ENCODE measurements at places on chromosomes 16 and 17.

DNA sequence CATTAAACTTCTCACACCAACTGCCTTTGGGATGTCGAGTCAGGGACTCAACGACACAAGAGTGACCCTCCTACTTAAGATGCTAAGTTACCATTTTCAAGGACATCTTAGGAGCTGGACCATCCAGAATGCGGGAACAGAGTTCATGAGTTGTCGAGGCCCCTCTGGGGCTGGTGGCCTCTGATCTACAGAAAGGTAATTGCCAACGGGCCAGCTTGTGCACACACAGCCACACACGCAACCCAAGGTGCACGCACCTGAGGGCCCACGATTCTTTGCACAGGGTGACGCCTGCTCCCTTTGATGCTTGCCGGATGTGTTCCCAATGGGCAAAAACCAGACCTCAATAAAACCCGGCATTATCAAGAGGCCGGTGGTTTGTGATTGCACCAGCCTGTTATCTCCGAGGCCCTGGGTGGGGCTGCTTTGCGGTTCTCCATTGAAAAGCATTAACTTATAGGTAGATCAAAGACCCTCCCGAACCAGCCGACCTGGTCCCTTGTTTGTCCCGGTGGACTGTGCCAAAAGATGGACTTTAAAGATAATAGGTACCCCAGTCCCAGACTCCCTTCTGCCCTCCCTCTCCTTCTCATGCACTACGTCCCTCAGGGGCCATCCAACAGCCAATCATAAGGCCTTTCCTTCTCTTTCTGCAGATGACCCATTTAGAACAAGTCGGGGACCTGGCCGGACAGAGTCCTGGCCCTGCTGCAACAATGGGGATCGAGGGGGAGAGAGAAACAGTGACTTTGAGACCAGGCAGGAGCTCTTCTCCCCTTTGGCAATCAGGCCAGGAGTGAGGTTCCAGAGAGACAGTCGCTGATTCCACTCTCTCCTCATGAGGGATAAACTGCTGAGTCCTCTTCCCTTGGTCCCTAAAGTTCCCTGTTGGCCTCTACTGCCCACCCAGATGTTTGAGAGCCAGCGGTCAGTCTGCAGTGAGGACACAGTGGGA lies 292.5 kb downstream of the SOX9 start:
- DNase-seq = no peak

GRCh38 chr16:88303890-88304819 lies 78.6 kb upstream of the ZNF469 start:
- DNase-seq = no peak

GRCh38 chr17:4719684-4720221 lies 9.3 kb downstream of the ARRB2 start:
- no peak for DNase-seq

GRCh38 chr17:55495239-55495638 lies 16.0 kb downstream of the SMIM36 start:
- DNase-seq = no peak

DNA sequence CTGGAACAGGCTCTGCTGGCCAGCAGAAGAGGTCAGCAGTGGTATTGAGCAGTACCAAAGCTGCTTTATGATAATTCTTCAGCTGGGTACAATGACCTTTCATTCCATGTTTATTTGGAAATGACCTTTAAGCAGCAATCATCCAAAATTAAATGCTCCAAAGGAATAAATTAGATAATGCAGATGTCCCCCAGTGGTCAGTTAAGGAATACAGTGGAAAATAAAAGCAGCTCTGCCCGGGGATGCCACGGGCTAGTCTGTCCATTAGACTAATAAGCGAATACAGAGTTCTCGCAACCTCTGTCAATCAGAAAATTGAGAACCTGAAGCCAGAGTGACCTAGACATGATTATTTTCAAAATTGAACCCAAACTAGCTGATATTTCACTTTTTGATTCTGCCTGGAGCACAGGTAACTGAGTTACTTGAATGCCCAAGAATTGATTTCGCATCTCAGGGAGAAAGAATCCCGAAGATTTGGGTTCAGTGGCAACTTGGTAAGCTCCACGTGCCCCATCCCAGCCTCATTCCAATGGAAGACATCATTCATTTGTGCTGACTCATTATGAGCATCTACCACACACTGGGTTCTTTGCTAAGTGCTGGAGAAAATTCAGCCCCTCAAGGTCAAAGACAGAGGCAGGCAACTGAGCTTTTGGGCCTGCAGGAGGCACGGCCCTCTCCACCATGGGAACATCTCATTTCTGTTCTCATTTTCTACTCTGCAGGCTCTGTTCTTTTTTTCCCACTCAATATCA lies 34.4 kb upstream of the SLC39A11 start:
- DNase-seq = no peak

All from cerebellar cortex (tissue), 1 donor.